ENCODE measurements at places on chromosomes 5 and 9.

GRCh38 chr9:68552700-68553476 is 12.2 kb upstream of the TMEM252 start:
- DNase-seq, result no peak

DNA sequence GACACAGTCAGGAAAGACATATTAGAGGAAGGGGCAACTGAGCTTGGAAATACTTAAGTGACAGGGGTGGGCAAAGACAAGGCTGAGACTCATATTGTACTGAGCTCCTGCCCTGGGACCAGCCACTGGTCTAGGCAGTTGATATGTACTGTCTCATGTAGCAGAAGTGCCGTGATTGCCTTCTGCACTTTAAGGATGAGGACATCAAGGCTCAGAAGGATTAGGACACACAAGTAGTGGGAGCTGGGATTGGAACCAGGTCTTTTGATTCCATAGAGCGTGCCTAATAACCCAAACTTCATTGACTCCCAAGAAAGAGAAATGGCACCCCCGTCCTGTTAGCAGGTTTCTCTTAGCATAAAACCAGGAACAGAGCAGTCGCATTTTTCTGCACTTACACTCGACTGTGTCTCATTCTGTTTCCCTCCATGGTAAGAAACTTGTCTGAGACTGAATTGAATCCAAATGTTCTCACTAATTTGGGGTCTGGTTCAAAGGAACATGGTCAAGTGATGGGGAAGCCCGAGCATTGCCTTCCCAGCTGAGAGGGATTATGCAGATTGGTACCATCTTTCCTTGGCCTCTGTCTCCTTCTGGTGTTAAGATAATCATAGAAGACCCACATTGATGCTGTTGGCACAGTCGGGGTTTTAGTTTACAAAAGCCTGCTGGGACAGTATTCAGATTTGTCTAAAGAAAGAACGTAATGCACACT is 70.4 kb downstream of the ANGPTL2 start:
- DNase-seq, result no peak

GRCh38 chr9:18928711-18929110 is 104.3 kb downstream of the SAXO1 start:
- DNase-seq, result no peak

GRCh38 chr5:159430361-159431012 is 100.2 kb upstream of the IL12B start:
- DNase-seq, result no peak

GRCh38 chr5:73213566-73213998 is 40.6 kb downstream of the TMEM174 start:
- DNase-seq, result peak; percentile 38

DNA sequence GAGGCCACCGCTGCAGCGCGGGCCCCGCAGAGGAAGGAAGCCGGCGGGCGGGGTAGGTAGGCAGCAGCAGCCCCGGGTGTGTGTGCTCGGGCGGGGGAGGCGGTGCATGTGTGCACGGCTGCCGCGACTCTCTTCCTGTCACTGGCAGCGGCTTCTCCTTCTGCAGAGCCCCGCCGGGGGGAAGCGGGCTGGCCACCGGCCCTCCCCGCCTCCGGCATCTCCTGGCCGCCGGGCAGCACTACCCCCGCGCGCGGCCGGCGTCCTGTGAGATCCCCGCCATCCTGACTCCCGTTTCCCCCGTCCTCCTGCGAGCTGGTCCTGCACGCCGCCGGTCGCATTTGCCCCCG is 315 bp downstream of the PIK3R1 start:
- peak; percentile 83 for DNase-seq

DNA sequence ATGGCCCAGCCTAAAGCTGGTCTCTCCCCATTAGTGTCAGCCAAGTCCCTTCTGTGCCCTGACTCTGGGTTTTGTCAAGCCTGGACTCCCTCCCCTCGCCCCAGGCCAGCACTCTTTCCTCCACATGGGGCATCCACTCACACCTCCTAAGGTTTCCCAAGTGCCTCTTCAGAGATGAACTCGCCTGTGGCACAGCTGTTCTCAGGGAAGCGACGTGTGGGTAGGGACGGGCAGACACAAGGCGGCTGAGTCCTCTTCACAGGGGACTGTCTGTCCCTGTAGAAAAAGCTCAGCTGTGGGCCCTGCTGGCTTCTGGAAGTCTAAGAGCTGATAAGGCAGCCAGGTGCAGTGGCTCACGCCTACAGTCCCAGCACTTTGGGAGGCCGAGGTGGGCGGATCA is 78.5 kb downstream of the CACNA1B start:
- DNase-seq, result peak; percentile 12

DNA sequence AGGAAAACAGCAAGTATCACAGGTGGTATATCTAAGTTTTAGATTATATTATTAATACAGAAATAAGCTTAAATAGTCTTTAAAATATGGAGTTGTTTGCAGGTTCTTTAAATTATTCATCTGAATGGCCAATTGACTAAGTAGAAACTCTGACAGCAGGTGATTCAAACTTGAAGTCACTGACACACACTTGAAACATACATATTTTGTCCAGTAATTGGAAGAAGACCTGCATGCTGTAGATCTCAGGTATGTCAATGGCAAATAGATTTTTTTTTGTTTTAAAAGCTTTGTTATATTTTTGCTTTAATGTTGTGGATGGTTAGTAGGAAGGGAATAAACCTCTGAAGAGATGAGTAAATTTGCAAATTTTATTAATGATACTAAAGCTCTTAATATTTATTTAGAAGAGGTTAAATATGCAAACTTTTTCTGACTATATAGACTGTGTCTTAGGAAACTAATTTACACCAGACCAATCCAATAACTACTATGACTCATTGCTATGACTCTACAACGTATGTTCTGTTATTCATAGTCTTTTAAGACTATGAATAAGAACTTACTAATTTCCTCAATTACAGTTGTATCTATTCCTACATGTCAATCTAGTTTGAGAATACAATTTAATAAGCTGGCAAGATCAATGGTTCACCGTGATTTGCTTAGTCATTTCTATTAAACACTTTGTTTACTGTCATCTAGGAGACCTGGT is 53.9 kb upstream of the RORB start:
- no peak for DNase-seq

DNA sequence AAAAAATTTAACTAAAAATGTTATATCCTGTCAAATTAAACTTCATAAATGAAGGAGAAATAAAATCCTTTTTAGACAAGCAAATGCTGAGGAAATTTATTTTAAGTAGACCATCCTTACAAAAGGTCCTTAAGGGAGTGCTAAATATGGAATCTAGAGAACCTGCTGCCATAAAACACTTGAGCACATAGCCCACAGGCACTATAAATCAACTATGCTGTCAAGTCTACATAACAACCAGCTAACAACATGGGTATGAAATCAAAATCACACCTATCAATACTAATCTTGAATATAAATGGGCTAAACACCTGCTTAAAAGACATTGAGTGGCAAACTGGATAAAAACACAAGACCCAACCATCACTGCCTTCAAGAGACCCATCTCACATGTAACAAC is 15.1 kb upstream of the PRSS3 start:
- no peak for DNase-seq

DNA sequence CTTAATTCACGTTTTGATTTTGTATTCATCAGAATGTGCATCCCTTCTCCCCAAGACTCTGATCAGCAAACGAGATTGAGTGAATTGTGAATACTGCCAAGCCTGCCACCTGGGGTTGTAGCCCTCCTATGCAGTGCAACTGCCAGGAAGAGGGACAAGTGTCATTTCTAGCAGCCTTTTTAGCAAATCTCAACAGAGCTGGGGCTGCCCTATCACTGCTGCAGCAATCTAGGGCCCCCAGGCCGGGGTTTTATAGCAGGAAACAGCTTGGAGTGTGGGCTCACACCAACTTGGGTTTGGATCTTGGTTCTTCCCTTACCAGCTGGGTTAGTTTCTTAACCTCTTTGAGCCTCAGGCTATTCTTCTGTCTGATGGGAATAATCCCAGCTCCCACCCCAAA is 4.0 kb downstream of the CSF1R start:
- peak; percentile 38 for DNase-seq

DNA sequence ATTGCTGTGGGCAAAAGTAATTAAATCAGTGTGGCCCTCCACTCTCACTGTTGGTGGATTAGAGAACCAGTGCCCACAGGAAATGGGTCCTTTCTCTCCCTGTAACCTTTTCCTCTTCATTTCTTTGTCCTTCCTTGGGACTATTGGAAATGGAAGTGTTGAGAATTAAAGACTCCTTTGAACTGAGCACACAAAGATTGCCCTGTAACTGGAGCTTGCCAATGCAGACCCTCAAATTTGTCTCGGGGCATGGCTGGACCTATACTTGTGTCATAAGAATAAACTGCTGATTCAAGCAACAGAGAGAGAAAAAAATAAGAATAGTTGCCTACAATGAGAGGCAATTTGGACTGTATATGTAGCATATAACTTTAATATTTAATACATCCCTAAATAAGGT is 13.7 kb downstream of the KCNV2 start:
- no peak for DNase-seq

DNA sequence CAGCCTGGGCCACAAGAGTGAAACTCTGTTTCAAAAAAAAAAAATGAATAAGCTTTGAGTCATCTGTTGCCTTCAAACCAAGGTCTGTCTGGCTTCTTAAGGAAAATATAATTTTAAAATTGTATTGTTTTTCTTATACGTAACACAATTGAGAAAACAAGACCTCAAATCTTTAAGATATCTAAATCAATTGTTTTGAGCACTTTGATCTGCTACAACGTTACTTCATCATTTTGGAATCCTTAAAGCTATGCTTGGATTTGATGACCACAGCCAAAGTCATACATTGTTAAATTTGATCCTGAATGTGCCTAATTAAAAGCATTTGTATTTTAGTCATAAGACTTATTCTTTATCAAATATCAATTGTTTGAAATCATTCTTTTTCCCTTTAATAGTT is 37.7 kb upstream of the VCAN start:
- DNase-seq, result no peak

- DNase-seq, result no peak
Measured at GRCh38 chr5:61234019-61234418, 71.8 kb upstream of the SMIM15 start.

GRCh38 chr5:57358796-57359592 is 123.6 kb downstream of the ACTBL2 start:
- DNase-seq, result no peak

DNA sequence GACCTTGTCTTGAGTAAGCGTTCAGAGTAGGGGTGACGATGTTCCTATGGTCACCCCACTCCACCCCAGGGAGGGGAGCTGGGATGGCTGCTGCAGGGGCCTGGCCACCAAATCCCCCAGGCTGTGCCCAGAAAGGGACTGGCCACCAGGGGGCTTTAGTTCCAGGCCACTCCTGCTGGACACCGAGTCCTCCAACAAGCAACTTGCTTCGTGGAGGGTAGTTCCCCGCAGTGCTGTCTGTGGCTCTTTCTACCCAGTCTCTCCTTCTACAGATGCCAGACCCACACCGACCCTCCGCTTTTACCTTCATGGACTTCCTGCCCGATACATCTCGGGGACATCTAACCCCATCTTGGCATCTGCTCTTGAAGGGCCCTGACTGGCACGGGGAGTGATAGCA is 35.7 kb upstream of the GABRP start:
- DNase-seq, result peak; percentile 75

- peak; percentile 82 for DNase-seq
Measured at GRCh38 chr9:132125361-132125760, 36.5 kb upstream of the NTNG2 start.

GRCh38 chr9:6911901-6912638 is 154.3 kb downstream of the KDM4C start:
- no peak for DNase-seq

- DNase-seq, result no peak
Measured at GRCh38 chr5:177319913-177320588, 8.4 kb upstream of the MXD3 start.

DNA sequence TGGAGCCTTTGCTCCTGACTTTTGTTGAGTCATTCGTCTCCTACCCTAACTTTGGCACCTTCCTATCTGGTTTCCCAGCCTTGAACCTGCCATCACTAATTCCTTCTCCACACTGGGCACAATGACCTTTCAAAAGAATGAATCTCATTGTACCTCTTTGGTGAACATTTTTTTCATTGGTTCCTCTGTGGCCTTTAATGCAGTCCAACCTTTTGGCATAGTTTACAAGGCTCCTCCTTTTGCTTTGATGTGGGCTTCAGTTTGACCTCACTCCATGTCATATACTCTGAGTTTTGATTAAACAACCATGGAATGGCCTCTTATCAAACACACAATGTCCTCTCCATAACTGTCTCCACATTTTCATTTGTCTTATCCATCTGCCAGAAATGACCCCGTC is 14.5 kb upstream of the ROPN1L start:
- DNase-seq, result no peak

DNA sequence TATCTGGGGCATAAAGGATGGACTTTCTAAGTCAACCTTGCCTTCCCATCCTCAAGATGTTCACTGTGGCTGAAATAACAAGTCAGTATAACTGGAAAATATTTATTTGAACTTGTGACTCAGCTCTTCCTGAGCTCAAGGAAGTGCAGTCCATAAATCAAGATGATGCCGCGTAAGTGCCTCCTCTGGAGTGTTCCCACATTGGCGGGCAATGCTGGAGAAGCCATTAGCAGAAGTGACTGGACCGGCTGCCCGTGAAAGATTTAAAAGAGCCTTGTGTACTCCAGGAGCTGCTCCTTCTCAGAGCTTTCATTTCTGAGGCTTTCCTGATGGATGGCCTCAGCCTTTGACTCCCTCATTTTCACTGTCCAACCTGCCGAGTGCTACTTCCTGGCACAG is 17.4 kb downstream of the TMOD1 start:
- DNase-seq, result no peak

GRCh38 chr9:98374385-98375051 is 119.1 kb upstream of the TBC1D2 start:
- DNase-seq, result peak; percentile 55

- DNase-seq, result peak; percentile 56
Measured at GRCh38 chr9:94949370-94949769, 222.9 kb downstream of the AOPEP start.

GRCh38 chr9:2622461-2623287 is 1.1 kb downstream of the VLDLR start:
- peak; percentile 68 for DNase-seq

DNA sequence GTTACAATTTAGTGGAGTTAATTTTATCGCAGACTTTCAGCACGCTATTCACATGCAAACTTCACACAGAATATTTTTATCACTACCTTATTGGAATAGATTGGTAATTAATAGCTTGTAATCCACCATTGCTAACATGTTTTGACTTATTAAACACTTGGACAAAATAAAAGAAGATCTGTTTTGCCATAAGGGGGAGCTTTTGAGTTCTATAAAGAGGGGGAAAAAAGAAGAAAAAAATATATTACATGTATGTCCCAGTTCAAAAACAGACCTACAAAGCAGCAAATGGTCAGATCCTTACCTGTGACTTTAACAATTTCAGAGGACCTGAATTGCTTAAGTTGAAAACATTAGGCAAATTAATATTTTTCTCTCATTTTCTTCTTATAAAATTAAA is 1.2 kb upstream of the PAPPA start:
- DNase-seq, result no peak

DNA sequence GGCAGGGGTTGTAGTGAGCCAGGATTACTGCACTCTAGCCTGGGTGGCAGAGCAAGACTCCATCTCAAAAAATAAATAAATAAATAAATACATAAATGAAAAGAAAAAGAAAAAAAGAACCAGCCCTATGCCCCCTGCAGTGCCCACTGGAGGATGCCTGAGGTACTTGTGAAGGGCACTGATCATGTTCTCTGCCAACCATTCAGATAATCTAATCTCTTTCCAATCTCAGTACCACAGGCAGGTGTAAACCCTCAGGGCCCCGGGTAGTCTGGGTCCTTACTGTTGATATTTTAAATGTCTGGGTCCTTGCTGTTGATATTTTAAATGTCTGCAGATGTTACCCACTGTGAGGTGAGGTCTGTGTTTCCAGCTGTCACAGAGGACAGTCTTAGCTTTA is 321.8 kb upstream of the ADCY2 start:
- DNase-seq, result no peak
